Stimulated activated CD4-positive, alpha-beta T cell treated with anti-CD3 and anti-CD28 coated beads, Interleukin-4, amount 100 ng/mL, for 1 hour (primary cell): ENCODE measurements at places on chromosomes 12 and 14.

DNA sequence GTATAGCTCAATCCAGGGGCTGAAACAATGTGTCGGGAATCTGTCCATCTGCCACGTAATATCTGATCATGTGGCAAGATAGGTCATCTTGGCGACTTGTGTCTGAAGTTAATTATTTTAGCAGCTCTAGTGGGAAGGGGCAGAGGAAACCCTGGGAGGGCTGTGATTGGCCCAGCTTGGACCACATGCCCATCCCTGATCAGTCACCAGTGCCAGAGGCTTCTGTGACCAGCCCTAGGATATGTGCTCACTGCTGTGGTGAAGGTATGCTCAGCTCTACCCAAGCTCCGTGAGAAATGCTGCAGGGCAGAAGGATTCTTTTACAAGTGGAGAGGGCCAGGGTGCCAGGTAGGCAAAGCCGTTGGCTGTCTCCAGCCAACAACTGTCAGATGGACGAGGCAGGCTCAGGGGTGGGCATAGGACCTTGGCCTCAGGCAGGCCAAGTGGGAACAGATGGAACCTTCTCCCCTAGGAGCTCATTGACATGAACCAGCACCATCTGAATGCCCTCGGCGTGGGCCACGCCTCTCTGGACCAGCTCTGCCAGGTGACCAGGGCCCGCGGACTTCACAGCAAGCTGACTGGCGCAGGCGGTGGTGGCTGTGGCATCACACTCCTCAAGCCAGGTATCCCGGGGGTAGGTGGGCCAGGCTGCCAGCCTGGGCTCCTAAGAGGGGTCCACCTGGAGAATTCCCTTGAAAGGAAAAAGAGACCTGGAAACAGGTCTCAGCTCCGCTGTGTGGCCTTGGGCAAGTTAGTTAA lies 21.1 kb downstream of the MVK start:
- no peak for DNase-seq

GRCh38 chr12:112664569-112664968 lies 127.0 kb upstream of the RPH3A start:
- no peak for DNase-seq

GRCh38 chr12:130846369-130846768 lies 7.3 kb upstream of the STX2 start:
- no peak for DNase-seq

- DNase-seq, result no peak
These were observed 95.5 kb upstream of the TMPO start for GRCh38 chr12:98419795-98420404.

- DNase-seq, result no peak
These were observed 17.9 kb upstream of the TFCP2 start for GRCh38 chr12:51190820-51191219.

DNA sequence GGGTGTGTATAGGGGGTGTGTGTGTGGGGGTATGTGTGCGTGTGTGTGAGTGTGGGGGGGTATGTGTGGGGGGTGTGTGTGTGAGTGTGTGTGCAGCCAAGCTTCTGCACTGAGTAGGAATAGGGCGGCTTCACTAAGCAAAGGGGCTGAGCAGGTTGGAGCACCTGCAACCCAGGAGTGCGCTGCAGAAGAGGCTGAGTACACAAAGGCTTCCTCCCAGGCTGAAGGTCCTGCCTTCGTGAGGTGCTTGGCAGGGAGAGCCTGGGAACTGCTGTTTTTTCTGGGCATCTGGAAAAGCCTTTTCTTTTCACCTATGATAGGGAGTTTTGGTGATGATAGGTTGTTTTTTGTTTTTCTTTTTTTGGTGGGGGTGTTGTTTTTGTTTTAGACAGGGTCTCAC lies 6.0 kb upstream of the NUDT14 start:
- DNase-seq, result no peak

- no peak for DNase-seq
These were observed 7.7 kb upstream of the TMED2 start for GRCh38 chr12:123576611-123577010.

- DNase-seq, result peak; percentile 64
These were observed 525 bp upstream of the GPR68 start for GRCh38 chr14:91245029-91245428.
